T-cell (primary cell): ENCODE measurements at places on chromosomes 16 and 17.

GRCh38 chr17:32813021-32813420, 63.9 kb downstream of the MYO1D start:
- DNase-seq = no peak

- DNase-seq = no peak
These were observed 30.0 kb upstream of the PABPN1L start for GRCh38 chr16:88896238-88897070.

DNA sequence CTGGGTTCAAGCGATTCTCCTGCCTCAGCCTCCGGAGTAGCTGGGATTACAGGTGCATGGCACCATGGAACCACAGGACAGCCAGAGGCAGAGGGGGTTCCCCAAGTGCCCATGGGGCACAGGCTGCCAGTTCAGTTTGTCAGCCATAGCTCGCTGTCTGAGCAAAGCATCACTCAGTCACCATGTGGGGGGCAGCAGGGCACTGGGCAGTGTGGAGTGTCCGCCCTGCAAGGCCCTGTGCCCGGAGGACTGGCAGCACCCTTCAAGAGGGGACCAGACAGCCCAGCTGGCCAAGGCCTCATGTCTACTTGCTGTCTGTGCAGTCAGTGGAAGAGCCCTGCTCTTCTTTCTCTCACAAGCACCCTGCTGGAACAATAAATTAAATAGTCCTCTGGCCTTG, 6.4 kb downstream of the ALYREF start:
- no peak for DNase-seq

GRCh38 chr17:45414990-45415881, 17.4 kb downstream of the ARHGAP27 start:
- DNase-seq = no peak

DNA sequence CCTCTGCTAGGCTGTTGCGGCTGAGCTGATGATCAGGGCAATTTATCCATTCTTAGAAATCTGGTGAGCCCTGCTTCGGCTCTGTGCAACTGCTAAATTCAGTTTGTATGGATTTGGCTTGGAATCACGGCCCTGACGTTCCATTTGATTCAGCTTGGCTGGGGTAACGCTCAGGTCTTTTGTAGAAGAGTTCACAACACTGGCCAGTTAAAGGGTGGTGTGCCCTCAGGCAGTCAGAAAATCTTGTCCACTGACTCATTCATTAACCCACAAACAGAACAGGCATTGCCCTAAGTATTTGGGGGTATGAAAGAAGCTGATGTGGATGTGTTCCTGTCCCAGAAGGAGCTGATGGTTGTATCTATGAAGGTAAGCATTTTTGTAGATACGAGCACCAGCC, 53.9 kb downstream of the GNAO1 start:
- DNase-seq = no peak

DNA sequence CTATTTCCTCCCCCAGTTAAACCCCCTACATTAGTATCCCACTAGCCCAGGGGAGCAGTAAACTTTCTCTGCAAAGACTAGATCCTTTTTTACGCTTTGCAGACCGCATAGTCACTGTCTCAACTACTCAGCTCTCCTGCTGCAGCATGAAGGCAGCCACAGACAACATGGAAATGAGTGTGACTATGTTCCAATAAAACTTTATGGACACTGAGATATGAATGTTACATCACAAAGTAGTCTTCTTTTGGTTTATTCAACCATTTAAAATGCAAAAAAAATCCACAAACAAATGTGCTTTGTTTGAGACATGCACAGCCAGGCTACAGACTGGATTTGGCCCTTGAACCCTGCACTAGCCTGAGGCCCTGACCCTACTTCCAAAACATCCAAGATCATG, 1.9 kb upstream of the RNASEK start:
- DNase-seq = no peak

DNA sequence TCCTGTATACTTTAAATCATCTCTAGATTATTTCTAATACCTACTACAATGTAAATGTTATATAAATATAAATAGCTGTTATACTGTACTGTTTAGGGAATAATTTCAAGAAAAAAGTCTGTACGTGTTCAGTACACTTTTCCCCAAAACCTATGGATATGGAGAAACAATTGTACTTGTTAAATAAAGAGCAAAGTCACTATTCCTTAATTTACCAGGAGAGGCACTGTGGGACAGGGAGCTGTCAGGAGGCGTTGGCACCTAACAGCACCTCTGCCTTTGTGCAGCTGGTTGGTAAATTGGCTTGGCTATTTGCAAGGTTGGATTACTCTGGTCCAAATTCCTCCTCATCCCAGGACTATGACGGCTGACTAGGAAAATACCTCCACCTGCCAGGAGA, 28.0 kb downstream of the CRHR1 start:
- DNase-seq = no peak

DNA sequence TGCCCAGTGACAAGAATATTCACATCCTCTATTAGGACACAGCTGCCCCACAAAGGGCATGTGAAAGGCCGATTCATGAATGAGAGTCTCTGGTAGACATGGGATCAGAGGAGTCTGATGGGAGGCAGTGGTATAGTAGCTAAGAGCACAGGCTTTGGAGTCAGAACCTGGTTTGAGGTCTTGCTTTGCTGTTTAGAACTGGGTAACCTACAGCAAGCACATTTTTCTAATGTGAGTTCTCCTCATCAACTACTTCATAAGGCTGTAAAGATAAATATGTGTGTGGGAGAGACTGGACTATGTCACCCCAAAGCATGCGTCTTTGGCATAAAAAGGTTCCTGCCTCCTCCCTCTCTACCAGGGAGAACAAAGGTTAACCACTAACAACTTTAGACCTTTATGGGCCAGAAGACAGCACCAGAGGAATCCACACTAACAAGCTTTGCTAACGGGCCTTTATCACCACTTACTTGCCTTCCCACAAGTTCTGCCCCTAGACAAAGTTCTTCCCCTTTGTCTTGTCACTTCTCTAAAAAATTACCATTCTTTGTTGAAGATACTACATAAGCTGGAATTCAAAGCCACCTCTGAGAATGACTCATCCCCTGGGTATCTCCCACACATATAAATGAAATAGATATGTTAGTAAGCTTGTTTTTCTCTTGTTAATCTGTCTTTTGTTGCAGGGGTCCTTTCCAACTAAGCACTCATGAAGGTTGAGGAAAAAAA, 21.1 kb downstream of the CDR2 start:
- DNase-seq = no peak

DNA sequence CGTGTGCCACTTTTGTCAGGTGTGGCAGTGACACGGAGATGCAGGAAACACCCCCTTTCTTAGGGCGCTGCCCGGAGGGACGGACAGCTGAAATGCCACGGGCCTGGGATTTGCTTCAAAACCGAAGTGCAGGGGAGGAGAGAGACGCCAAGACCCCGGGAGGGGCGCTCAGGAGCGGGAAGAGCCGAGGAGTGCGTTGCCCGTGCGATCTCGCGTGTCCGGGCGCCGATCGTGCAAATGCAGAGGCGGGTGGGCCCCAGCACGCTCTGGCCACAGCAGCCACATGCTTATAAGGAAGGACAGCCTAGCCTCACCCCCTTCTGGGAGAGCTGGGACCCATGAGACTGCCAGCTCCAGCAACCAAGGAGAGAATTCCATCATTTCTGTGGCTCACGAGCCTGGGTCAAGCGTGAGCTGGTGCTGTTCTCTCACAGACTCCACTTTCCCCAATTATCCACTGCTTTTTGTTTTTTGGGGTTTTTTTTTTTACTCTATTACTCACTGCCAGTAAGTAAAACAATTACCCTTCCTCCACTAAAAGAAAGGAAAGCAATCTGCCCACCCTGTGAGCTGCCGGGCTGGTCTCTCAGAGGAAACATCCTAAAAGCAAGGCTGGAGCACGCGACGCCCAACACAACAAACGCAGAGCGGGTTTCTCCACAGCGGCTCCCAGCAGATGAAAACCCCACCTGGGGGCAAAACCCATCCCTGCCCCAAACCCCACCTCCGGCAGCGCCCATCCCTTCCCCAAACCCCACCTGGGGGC, 27.2 kb upstream of the C16orf95 start:
- no peak for DNase-seq

DNA sequence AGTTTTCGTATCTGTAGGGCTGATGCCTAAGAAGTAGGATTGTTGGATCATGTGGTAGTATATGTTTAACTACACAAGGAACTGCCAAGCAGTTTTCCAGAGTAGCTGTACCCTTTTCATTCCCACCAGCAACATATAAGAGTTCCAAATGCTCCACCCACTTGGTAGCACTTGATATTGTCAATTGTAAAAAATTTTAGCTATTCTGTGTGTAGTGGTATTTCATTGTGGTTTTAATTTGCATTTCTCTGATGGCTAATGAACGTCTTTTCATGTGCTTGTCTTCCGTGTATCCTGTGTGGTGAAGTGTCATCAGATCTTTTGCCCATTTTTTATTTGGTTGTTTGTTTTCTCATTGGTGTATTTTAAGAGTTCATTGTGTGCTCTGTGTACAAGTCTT, 69.7 kb downstream of the TANC2 start:
- no peak for DNase-seq

GRCh38 chr17:32335046-32335445, 6.9 kb downstream of the C17orf75 start:
- DNase-seq = no peak

DNA sequence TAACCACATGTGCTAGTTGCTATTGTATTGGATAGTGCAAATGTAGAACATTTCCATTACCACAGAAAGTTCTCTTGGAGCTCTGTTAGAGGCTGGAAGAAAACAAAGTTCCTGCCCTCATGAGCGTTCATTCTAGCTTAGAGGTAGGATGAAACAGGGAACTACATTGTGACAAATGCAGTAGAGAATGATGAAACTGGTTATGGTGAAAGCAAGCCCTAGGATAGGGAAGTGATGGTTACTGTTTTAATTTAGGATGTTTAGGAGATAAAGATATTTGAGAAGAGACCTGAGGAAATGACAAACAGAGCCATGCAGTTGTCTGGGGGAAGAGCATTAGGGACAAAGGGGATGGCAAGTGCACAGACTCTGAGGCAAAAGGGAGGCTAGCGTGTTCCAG, 50.7 kb downstream of the AATF start:
- no peak for DNase-seq

- DNase-seq = no peak
These were observed 10.1 kb downstream of the KCTD5 start for GRCh38 chr16:2692251-2692947.

- DNase-seq = peak; percentile 42
These were observed 25.2 kb upstream of the USP36 start for GRCh38 chr17:78865682-78866390.

- no peak for DNase-seq
These were observed 36.5 kb downstream of the GSG1L start for GRCh38 chr16:28027055-28027454.

GRCh38 chr17:12759090-12759489, 30.2 kb upstream of the ARHGAP44 start:
- DNase-seq = no peak

- no peak for DNase-seq
These were observed 14.1 kb upstream of the NLRP1 start for GRCh38 chr17:5598457-5598856.

GRCh38 chr16:23539984-23540816, 16.9 kb downstream of the EARS2 start:
- no peak for DNase-seq

DNA sequence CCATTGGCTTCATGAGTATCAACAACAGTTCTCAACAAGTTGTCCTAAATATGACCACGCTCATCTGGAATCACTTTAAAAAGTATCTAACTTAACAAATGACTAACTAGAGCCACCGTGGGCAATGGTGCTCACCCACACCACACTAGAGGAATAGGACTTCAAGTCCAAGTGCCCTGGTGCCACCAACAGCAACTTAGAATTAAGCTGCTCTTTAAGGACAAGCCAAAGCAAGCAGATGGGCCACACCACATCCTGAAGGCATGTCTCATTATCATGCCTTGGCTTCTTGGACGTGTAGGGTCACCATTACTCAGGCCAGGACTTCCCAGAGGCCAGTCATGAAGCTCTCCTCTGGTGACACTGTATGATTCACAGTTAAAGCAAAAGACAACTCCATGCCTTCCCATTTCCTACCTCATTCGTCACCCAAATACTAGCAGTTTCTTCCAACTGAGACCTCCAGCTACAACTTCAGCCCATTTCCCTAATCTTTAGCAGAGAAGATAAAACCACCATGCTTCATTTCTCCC, 9.4 kb upstream of the SLC6A4 start:
- no peak for DNase-seq

- DNase-seq = no peak
These were observed 2.0 kb upstream of the C17orf99 start for GRCh38 chr17:78144147-78144719.

DNA sequence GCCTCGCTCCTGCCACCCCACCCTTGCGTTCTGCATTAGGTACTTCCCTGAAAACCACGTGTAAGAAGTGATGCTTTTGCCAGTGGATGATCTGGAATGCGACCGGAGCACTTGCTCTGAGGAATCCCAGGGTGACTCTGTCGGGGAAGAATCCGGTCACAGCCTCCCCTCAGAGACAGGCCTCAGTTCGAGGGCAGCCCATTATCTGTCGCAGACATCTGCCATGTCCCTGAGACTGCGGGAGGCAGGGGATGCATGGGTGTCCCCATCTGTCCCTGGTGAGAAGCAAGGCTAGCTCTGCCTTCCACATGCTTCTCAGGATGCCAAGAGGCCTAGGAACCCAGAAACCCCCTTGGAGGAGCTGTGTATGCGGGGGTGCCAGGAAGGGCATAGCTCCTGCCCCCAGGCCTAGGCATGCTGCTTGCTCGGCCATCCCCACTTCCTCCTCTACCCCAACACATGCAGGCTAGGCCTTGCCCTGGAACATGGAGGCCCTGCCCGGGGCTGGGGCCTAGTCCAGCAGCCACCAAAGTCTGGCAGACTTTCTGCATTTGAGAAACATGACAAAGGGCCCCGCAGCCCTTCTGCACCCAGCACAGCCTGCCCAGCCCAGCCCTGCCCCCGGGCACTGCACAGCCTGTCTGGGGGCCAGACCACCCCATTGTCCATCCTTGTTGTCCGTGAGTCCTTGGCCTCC, 20.5 kb downstream of the MNT start:
- no peak for DNase-seq

GRCh38 chr16:59324462-59324861, 590.3 kb upstream of the GOT2 start:
- DNase-seq = no peak

GRCh38 chr16:51579652-51580360, 428.7 kb upstream of the SALL1 start:
- no peak for DNase-seq

DNA sequence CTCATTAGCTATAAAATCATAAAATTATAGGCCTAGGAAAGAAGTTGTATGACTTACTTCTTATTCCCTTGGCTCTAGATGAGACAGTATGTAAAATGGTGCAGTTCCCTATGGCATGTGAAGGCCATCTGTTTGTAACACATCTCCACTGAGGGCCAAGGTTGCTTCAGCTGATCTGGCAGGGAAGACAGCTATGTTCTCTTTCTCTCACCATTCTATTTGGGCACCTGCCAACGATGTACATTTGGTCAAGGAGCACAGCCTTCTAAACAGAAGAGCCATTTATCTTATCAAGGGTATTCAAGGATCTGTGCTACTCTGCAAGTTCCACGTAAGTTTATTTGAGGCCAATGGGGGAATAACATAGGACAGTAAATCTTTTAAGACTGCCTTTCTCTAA, 129.8 kb upstream of the TOM1L1 start:
- no peak for DNase-seq
